Caki2 (cell line): ENCODE measurements at places on chromosomes 3 and 15. TPM values are rescaled to one million over a fixed set of nuclear protein-coding genes. Genes with fewer than 3 reads are reported as not detected.

ABHD2 gene
- 14.9 and 18.1 TPM in 2 replicates for total RNA-seq

TEX55 gene
- not detected in 2 replicates for total RNA-seq

TRPM1 gene
- 0.07 TPM in 1 of 2 replicates, not detected in the other for total RNA-seq

CCDC71 gene
- total RNA-seq, result 22.9 and 31.2 TPM in 2 replicates

SLITRK3 gene
- not detected in 2 replicates for total RNA-seq

PGBD4 gene
- total RNA-seq, result 0.35 and 0.88 TPM in 2 replicates
